NCI-H1417 treated with DMSO at 0.1 percent for 48 hours (cell line): ENCODE measurements at places on chromosomes 5 and 9.

GRCh38 chr5:122547219-122547618 lies 227.7 kb upstream of the SNX2 start:
- no peak for DNase-seq

GRCh38 chr5:84255315-84255714 lies 129.4 kb downstream of the EDIL3 start:
- no peak for DNase-seq

GRCh38 chr5:93677359-93677891 lies 64.0 kb downstream of the POU5F2 start:
- no peak for DNase-seq

DNA sequence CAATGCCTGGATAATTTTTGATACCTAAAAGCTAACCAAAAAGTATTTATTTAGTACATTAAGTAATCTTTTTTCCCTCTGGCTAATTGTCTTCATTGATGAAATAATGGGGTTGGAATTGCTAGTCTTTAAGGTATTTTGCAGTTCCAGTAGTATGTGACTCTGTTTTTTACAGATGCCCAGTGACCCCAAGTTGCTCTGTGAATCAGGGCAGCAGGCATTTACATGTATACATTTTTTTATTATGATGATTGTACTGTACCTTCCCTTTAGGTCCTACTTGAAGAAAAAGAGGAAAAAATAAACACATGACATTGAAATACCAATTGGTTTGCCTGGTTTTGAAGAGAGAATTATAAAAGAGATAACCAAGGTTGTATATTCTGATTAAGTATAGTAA lies 385.5 kb downstream of the ADGRV1 start:
- no peak for DNase-seq

DNA sequence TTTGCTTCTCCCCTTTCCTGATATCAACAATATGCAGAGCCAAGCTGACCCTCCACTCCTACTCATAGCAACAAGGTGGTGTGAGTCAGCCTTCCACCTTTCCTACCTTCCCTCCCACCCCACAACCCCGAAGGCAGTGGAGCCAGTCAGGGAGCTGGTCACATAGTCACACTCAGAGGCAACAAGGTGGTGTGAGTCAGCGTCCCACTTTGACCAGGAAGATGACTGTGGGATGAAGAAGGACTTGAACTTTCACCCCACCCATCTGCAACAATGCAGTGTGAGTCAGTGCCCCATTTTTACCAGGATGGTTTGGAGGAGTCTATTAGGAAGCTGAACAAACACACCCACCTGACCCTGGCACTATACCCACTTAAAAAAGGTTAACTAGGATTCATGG lies 30.1 kb upstream of the ZNF782 start:
- no peak for DNase-seq

DNA sequence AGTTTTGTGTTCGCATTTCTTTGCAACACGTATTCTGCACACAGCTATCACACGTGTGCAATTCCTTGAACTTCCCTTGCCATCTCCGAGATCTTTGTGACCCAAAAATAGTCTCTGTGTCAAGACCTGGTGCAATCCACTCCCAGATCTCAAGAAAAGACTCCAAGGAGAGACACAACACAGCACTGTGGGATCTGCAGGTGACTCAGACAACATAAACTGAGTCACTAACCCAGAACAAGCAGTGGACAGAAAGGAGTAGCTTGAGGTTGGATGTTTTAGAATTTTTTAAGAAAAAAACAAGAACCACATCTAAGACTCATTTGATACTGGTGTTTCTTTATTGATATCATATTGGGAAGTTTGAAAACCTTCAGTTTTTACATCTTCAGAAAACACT lies 396.9 kb downstream of the AGTPBP1 start:
- no peak for DNase-seq

DNA sequence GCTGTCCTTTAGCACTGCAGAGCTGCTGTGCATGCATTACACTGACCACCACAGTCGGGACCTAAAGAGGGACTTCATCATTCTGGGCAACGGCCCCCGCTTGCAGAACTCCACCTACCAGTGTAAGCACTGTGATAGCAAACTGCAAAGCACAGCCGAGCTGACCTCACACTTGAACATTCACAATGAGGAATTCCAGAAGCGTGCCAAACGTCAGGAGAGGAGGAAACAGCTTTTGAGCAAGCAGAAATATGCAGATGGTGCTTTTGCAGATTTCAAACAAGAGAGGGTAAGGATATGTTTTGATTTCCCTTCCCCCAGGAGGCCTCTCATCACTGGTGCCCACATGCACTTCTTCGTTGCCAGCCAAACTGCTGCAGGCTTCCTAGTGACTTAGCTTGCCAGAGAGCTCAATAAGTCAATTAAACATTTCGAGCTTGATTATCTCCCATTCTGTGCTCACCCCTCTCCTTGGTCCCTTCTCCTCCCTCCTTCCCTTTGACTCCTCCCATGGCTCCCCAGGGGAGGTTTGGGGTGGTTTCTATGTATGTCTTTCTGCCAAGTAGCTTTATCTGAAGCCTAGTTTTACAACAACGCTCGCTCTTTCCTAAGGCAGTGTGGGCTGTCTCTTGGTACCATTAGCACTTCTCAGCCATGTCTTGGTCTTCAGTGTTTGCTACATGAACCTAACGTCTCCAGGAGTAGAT lies 66.7 kb downstream of the ZNF462 start:
- no peak for DNase-seq

GRCh38 chr9:127075624-127076372 lies 46.6 kb downstream of the ANGPTL2 start:
- DNase-seq = no peak

DNA sequence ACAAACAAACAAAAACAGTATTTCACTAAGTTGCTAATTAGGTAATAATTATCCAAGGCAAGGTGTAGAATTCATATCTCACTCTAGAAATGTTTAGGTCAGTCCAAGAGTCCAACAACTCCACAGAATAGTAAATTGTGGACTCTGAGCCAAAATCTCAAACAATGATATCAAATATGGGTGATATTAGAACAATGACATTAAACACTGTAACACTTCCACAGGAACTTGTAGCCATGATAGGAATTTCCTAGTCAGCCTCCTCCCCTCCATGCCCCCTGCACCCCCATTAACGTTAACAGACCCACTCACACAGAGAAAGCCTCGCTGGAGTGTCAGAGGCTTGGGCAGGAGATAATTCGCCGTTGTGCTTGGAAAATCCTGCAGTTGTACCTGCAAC lies 305.0 kb upstream of the PIK3R1 start:
- no peak for DNase-seq

DNA sequence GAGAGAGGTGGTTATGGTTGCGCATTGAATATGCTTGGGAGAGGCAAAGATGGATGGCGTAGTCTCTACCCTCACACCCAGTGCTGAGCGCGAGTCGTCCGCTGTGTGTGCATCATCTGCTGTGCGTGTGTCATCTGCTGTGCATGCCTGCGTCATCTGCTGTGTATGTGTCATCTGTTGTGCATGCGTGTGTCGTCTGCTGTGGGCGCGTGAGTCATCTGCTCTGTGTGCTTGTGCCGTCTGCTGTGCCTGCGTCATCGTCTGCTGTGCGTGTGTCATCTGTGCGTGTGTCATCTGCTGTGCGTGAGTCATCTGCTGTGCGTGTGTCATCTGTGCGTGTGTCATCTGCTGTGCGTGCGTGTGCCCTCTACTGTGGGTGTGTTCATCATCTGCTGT lies 68.0 kb upstream of the IRX4 start:
- no peak for DNase-seq

- DNase-seq = no peak
These were observed 103.1 kb upstream of the CLINT1 start for GRCh38 chr5:157961896-157962590.

GRCh38 chr5:9189681-9190080 lies 356.2 kb downstream of the SEMA5A start:
- DNase-seq = no peak

DNA sequence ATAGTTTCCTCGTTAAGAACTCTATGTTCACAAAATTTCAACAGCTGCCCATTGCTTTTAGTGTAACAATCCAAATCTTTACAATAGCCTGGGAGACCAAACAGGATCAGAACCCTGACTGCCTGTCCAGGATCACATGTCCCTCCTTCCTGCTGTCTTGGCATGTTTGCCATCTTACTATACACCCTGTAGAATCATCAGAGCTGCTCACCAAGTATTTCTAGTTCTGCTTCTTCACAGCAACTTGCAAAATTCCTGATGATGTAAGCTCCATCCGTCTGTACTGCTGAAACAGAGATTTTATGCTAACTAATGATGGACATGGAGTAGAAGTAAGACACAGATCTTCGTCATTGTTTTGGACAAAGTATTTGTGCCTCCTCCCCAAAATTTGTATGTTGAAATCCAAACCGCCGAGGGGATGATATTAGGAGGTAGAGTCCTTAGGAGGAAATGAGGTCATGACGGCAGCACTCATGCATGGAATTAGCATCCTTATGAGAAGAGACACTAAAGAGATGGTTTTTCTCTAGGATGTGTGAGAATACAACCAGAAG lies 464.9 kb upstream of the BRINP1 start:
- no peak for DNase-seq

DNA sequence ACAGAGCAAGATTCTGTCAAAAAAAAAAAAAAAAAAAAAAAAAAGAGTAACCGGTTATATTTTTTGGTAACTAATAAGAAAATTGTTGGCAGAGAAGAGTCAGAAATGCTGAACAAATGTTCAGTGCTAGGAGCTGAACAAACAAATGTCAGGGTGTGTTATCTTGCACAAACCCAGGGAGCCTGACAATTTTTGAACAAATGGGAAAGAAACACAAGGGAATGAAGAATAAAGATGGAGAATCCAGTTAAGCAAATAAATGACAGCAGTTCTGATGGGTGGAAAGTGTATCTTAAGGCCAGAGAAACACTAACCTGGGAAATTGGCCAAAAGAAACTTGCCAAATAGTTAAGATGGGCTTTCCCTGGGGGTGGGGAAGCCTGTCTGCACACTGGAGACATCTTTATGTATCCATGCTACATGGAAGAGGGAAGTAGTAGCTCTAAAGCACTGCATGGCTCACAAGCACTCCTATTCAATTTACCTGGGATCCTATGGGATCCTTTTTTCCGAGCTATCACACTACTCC lies 23.7 kb downstream of the KLHL3 start:
- no peak for DNase-seq

DNA sequence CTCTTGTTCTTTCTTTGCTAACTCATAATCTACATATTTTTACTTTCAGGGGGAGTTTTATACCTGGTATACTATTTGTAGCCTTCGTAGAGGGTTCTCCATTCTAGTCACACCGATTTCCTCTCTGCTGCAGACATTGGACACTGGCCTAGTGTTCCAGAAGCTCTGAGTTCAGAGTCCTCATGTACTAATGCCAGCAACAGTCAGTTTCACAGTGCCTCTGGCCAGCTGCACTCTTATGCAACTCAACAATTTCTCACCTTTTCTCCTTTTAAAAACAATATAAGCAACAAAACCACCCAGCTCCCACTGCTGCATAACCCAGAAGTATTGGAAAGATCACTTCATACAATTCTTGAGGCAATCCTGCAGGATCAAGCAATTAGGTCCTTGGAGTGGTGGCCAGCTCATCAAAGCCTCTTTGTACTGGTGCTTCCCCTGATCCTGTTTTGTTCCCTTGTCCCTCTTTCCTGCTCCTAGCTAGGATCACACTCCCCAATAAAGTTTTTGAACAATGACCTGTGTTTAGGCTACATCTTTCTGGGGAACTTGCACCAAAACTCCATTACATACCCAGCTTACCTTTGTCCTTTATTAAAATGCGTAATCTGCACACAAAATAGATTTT lies 98.1 kb upstream of the TUT7 start:
- no peak for DNase-seq

DNA sequence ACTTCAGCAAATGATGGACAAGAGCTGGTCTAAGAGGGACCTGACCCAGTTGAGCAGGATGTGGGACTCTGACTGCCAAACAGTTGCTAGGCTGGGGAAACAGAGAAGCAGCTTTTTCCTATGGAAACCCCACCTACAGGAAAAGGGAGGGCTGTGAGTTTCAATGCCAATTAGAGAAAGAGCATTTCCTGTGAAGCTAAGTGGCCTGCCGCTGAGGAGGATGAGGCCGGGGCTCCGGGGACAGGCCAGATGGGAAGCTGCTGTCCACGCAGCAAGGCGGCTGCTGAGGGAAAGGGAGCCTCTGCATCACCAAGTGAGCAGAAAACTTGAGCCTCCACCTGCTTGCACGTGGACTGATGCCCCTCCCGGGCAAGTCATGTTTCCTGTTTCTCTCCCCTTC lies at the start of gene PCDH12:
PCDH12 (minus strand) TSS at position 90 of the 400 bp plus-strand sequence. CDS start 351 bp downstream, outside the sequence.
- DNase-seq = no peak

DNA sequence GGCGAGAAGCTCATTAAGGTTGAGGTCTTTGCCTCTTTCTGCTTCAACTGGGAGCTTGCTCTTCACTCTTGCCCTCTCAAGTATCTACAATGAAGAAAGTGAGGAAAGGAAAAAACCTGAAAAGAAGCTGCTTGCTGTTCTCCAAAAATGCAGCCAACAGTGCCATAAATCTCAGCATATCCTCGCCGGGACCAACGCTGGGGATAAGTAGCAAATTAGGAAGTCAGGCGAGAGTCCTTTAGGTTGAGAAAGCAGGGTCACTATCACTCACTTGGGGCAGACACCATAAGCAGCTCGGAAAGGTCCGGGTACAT lies 399 bp downstream of the NUP155 start:
- DNase-seq = no peak

DNA sequence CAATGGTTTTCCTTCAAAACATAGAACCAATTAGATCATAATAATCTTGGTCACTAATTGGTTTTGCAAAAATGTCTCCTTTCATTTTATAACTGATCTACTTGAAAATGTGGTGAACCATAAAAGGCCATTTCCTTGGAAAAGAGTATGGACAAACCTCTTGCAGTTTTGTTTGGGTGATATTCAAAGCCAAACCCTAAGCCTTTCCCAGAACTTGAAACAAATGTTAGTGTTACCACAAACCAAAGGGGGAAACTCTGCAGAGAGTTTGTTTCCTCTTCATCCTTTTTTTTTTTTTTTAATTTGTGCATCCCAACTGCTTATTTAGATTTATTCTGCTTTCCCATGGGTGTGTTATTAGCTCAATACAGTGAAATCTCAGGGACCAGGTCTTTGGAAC lies 204.4 kb upstream of the ADAMTSL1 start:
- no peak for DNase-seq

DNA sequence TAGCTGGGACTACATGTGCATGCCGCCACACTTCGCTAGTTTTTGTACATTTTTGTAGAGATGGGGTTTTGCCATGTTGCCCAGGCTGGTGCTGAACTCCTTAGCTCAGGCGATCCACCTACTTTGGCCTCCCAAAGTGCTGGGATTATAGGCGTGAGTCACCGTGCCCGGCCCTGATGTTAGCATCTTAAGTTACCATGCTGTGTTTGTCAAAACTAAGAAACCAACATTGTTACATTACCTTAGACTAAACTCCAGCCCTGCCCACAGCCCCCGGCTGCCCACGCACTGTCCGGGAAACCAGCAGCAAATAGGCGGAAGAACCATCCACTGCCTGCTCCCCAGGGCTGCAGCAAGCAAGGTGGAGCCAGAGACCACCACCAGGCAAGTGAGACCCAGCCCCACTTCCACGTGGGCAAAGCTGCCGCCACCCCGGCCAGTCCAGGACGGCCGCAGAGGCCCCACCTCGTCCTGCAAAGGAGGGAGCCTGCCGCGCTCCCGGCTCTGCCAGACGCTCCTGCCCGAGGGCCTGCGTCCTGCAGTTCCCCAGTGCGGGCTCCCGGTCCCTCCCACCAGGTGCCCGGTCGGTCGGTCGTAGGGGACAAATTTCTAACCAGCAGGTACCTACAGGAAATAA lies 35.7 kb upstream of the TXN start:
- DNase-seq = no peak
